Activated naive CD4-positive, alpha-beta T cell treated with anti-CD3 and anti-CD28 coated beads, Interleukin-2, amount 10 ng/mL, durations not matched to agents 7 days and 5 days (primary cell): ENCODE measurements at places on chromosomes 4 and X.

- H3K27ac ChIP-seq = peak overlapping the region; percentile 6
- H3K27me3 ChIP-seq = no peaks in the 10 kb centered on the region
- DNase-seq = no peak
- peaks cover 66% of the 10 kb centered on the region for H3K4me1 ChIP-seq
- no peak overlapping the region for H3K4me3 ChIP-seq
- H3K36me3 ChIP-seq = peaks cover 39% of the 10 kb centered on the region
Observed at GRCh38 chr4:153573221-153573620, 107.1 kb downstream of the TMEM131L start.

- no peaks in the 10 kb centered on the region for H3K27me3 ChIP-seq
- no peak for DNase-seq
- no peak overlapping the region for H3K27ac ChIP-seq
Observed at GRCh38 chr4:119797238-119797894, 168.8 kb upstream of the PDE5A start.

DNA sequence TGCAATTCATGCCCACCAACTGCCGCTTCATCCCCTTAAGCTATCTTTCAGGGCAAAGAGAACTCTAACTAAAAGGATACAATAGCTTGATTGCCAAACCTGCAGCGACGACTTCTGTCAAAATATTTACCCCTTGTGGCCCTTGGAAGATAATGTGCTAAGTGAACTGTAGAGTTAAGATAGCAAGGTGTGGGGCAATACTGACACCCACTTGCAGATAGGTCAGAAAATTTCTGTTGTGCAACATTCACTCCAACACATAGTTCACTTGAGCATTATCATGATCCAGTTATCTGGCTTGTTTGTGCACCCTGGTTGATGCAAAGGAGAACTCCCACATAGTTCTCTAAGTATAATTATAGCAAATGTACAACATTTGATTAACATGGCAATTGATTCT, 55.6 kb downstream of the RHOXF2B start:
- H3K36me3 ChIP-seq = no peaks in the 10 kb centered on the region
- H3K27ac ChIP-seq = no peak overlapping the region
- no peaks in the 10 kb centered on the region for H3K4me1 ChIP-seq
- peaks cover 17% of the 10 kb centered on the region for H3K27me3 ChIP-seq
- H3K4me3 ChIP-seq = no peak overlapping the region
- no peak for DNase-seq

DNA sequence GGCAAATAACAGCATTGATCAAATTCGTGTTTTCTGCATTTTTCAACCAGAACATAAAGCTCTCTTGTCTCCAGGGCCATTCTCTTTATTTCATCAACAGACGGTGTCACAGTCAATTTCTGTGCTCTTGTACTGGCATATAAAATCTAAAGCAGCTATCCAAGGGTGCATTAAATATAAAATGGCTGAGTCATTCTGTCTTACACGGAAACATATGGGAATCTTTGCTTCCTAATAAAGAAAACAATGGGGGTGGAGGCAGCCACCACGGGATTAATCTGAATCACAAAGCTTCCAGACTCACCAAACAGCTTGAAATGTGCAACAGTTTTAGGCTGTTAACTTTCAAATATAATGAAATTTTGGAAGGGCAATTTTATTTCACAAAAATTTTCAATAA, 132.6 kb downstream of the IL15 start:
- H3K27me3 ChIP-seq = no peaks in the 10 kb centered on the region
- no peak overlapping the region for H3K4me3 ChIP-seq
- peaks cover 10% of the 10 kb centered on the region for H3K4me1 ChIP-seq
- no peaks in the 10 kb centered on the region for H3K36me3 ChIP-seq
- no peak overlapping the region for H3K27ac ChIP-seq

DNA sequence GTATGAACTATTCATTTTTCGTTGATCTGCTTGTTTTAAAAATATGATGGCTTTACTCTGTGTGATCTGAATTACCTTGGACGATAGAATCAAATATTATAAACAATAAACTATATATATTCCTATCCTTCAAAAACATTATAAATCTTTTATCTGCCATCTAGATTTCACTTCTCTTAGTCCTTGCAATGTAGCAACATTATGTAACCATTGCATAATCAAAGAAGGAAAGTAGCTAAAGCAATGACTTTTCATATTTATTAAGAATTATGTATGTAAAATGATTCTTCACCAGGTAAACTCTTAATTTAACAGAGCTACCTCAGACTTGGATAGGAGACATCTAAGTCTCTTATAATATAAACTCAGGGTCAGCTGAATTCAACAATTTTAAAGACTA, 210.5 kb downstream of the ADAMTS3 start:
- H3K36me3 ChIP-seq = no peaks in the 10 kb centered on the region
- DNase-seq = no peak
- H3K27me3 ChIP-seq = no peaks in the 10 kb centered on the region
- H3K27ac ChIP-seq = no peak overlapping the region

GRCh38 chr4:52038103-52038912, at the start of gene SGCB:
Gene SGCB, minus strand, starts transcription at chr4:52038299. Its CDS starts 40 bp downstream, at chr4:52038259.
- no peak within 1 kb of the TSS for H3K27ac ChIP-seq
- peaks cover 31% of the 10 kb centered on the region for H3K4me1 ChIP-seq
- peaks cover 31% of the 10 kb centered on the region for H3K27me3 ChIP-seq
- peak within 1 kb of the TSS; percentile 73 for H3K4me3 ChIP-seq

GRCh38 chrX:77820091-77820727, 34.2 kb upstream of the ATRX start:
- H3K36me3 ChIP-seq = peaks cover 21% of the 10 kb centered on the region
- no peaks in the 10 kb centered on the region for H3K27me3 ChIP-seq
- no peak for DNase-seq
- no peak overlapping the region for H3K4me3 ChIP-seq

DNA sequence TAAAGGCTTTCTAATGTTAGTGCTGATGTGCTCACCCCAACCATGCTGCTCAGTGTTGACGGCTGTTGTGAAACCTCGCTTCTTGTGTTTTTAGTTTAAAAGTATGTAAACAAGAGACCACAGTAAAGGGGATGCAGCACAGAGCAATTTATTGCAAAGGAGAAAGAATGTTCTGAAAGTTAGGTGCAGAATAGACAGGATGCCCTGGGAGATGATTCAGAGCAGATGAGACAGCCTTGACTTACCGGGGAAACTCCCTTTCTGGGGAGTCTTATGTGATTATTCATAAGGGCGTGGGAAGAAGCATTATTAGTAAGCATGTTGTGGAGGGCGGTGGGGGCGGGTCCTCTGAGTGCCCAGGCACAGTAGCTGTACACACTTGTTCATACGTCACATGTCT, 47.7 kb downstream of the EVC start:
- no peaks in the 10 kb centered on the region for H3K36me3 ChIP-seq
- no peak for DNase-seq
- H3K4me1 ChIP-seq = no peaks in the 10 kb centered on the region
- no peaks in the 10 kb centered on the region for H3K27me3 ChIP-seq
- no peak overlapping the region for H3K4me3 ChIP-seq
- H3K27ac ChIP-seq = no peak overlapping the region

DNA sequence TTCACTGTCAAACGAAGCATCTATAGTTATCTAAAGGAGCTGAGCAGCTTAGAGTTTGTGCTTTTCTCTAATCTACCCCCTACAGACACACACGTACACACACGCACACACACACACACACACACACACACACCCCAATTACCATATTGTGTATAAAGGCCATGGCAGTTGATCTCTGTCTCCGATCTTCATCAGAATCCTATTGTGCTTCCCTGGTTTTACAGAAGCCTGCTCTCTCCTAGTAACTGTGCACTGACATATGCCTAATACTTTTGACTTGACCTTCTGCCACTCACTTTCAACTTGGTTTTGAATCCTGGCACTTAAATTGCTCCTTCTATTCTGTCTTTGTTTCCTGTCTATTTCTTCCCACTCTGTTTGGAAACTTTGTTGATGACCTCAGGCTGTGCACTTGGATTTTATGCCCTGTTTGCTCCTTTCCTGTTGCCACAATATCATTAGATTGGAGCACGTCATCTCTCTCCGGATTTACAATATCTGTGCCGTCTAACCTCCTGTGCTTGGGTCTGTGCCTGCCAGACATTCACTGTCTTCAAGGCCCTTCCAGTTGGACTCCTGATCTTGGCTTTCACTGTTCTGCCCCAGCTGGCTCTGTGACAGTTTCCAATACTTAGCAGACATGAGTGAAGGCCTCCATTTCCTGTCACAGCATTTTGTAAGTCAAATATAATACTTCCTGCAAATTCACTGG, 928.1 kb downstream of the FAT4 start:
- no peaks in the 10 kb centered on the region for H3K4me1 ChIP-seq
- no peak overlapping the region for H3K27ac ChIP-seq
- H3K4me3 ChIP-seq = no peak overlapping the region

GRCh38 chrX:46461660-46462191, 83.5 kb downstream of the ZNF674 start:
- H3K4me3 ChIP-seq = no peak overlapping the region
- peaks cover 21% of the 10 kb centered on the region for H3K4me1 ChIP-seq
- H3K36me3 ChIP-seq = peaks cover 47% of the 10 kb centered on the region
- peak; percentile 24 for DNase-seq
- no peaks in the 10 kb centered on the region for H3K27me3 ChIP-seq

- H3K27me3 ChIP-seq = no peaks in the 10 kb centered on the region
- H3K4me3 ChIP-seq = no peak overlapping the region
- no peaks in the 10 kb centered on the region for H3K36me3 ChIP-seq
- no peak overlapping the region for H3K27ac ChIP-seq
Observed at GRCh38 chr4:129978315-129978714, 882.4 kb downstream of the C4orf33 start.

- no peaks in the 10 kb centered on the region for H3K4me1 ChIP-seq
- no peaks in the 10 kb centered on the region for H3K27me3 ChIP-seq
- no peak overlapping the region for H3K27ac ChIP-seq
- H3K36me3 ChIP-seq = no peaks in the 10 kb centered on the region
Observed at GRCh38 chr4:8648296-8648695, 55.7 kb downstream of the CPZ start.

GRCh38 chr4:142480244-142480643, 365.9 kb downstream of the INPP4B start:
- H3K4me3 ChIP-seq = no peak overlapping the region
- peaks cover 6% of the 10 kb centered on the region for H3K4me1 ChIP-seq
- H3K27ac ChIP-seq = no peak overlapping the region
- no peak for DNase-seq

- DNase-seq = no peak
- H3K27ac ChIP-seq = no peak overlapping the region
- H3K4me1 ChIP-seq = no peaks in the 10 kb centered on the region
- H3K36me3 ChIP-seq = peaks cover 81% of the 10 kb centered on the region
- H3K4me3 ChIP-seq = no peak overlapping the region
- H3K27me3 ChIP-seq = no peaks in the 10 kb centered on the region
Observed at GRCh38 chr4:103144926-103145325, 45.3 kb upstream of the BDH2 start.

GRCh38 chr4:76420188-76420761, 666 bp downstream of the CCDC158 start:
- peaks cover 7% of the 10 kb centered on the region for H3K4me1 ChIP-seq
- H3K36me3 ChIP-seq = no peaks in the 10 kb centered on the region
- H3K4me3 ChIP-seq = no peak overlapping the region
- H3K27me3 ChIP-seq = peaks cover 35% of the 10 kb centered on the region

DNA sequence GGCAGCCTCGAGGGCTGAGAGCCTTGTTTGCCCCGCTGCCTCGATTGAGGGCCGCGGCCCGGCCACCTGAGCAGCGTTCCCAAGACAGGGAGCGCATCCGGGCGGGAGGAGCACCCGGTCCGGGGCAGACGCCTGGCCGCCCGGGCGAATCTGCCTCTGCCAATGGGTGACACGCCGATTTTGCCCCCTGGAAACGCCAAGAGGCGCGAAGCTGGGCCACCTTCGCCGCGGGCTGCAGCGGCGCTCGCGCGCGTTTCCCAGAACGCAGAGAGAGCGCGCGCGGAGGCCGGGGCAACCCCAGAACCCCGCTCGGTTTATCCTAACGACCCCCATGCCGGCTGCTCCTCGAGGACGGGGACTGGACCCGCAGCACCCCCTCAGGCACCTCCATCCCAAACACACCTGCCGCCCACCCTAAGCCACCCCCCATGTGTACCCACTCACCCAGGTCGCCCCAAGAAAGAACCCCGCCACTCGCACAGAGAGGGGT, 575 bp downstream of the MAP7D2 start:
- no peak overlapping the region for H3K4me3 ChIP-seq
- H3K4me1 ChIP-seq = peaks cover 21% of the 10 kb centered on the region
- H3K27me3 ChIP-seq = peaks cover 35% of the 10 kb centered on the region
- no peak overlapping the region for H3K27ac ChIP-seq
- DNase-seq = no peak

DNA sequence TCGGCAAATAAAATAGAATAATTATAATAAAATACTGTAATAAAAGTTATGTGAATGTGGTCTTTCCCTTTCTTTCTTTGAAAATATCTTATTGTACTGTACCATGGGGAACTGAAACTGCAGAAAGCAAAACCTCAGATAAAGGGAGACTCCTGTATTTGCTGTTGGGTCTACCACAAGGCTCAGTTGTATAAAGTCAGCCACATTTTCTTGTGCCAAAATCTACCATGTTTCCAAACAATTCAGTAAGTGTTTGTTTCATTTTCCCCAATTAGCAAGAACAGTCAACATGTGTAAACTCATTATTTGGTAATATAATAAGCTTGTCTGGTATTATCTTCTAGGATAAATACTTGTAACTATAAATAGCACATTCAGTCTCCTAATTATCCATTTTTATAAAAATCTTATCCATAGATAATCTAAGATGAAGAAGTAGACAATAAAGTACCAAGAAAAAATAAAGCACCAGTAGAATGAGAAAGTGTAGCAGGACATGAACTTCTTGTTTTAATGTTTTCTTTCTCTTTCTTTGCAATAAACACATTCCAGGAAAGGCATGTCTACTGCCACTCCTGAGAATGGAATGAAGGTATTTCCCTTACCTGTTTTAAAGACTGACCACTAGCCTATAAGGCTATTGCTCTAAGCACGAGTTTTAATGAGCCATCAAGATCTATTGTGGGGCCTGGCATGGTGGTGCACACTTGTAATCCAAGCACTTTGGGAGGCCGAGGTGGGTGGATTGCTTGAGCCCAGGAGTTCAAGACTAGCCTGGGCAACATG, 15.0 kb upstream of the OTUD4 start:
- no peak overlapping the region for H3K4me3 ChIP-seq
- no peak overlapping the region for H3K27ac ChIP-seq
- H3K36me3 ChIP-seq = no peaks in the 10 kb centered on the region
- no peak for DNase-seq

- no peaks in the 10 kb centered on the region for H3K4me1 ChIP-seq
- no peaks in the 10 kb centered on the region for H3K36me3 ChIP-seq
- no peaks in the 10 kb centered on the region for H3K27me3 ChIP-seq
Observed at GRCh38 chr4:106898621-106899230, 137.4 kb downstream of the DKK2 start.

GRCh38 chrX:103513476-103514108, 5.7 kb downstream of the RAB40A start:
- no peaks in the 10 kb centered on the region for H3K4me1 ChIP-seq
- H3K27me3 ChIP-seq = no peaks in the 10 kb centered on the region

GRCh38 chrX:138504273-138504672, 207.2 kb downstream of the FGF13 start:
- H3K4me3 ChIP-seq = no peak overlapping the region
- no peaks in the 10 kb centered on the region for H3K36me3 ChIP-seq
- DNase-seq = no peak
- H3K4me1 ChIP-seq = no peaks in the 10 kb centered on the region
- no peaks in the 10 kb centered on the region for H3K27me3 ChIP-seq
- no peak overlapping the region for H3K27ac ChIP-seq
